ENCODE measurements at places on chromosomes 6 and 20. TPM values are rescaled to one million over a fixed set of nuclear protein-coding genes. Genes with fewer than 3 reads are reported as not detected.

- no peak for DNase-seq
- H3K36me3 ChIP-seq = no peaks in the 10 kb centered on the region
- H3K27ac ChIP-seq = no peak overlapping the region
- no peaks in the 10 kb centered on the region for H3K27me3 ChIP-seq
- H3K4me1 ChIP-seq = no peaks in the 10 kb centered on the region
Measured at GRCh38 chr6:85942844-85943243, 300.2 kb upstream of the SYNCRIP start.

GRCh38 chr6:42075159-42075838, 25.0 kb downstream of the TAF8 start:
- peaks cover 9% of the 10 kb centered on the region for H3K4me1 ChIP-seq
- no peaks in the 10 kb centered on the region for H3K27me3 ChIP-seq
- no peak overlapping the region for H3K27ac ChIP-seq

DNA sequence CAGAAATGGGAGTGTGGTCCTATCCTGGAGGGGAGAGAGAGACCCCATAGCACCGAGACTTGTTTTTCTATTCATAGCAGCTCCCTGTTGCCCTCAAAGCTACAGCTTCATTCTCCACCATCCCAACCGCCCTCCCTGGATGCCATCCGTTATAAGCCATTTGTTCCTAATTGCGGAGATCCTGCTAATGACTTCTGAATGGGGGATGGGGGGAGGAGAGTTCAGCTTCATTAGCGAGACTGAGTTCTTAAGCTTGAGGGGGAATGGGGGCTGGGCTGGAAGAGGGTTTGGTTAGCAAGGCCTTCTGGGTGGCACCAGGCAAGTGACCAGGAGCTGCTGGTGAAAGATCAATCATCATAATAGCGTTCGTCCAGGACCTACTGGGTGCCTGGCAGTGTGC, 27.1 kb downstream of the FOXP4 start:
- peaks cover 6% of the 10 kb centered on the region for H3K4me1 ChIP-seq
- no peak overlapping the region for H3K27ac ChIP-seq
- no peaks in the 10 kb centered on the region for H3K27me3 ChIP-seq
- DNase-seq = no peak
- H3K4me3 ChIP-seq = no peak overlapping the region
- peaks cover 1% of the 10 kb centered on the region for H3K36me3 ChIP-seq

The SRXN1 gene
- total RNA-seq = 11.9 TPM

The TGM3 gene
- total RNA-seq = not detected

The CRISP2 gene
- total RNA-seq = not detected

All from spleen (tissue), 13 donors.